ENCODE measurements at places on chromosomes 2 and 18. TPM values are rescaled to one million over a fixed set of nuclear protein-coding genes. Genes with fewer than 3 reads are reported as not detected.

GRCh38 chr2:236949089-236949905 lies 136.4 kb upstream of the COPS8 start:
- peak; percentile 42 for DNase-seq

GRCh38 chr2:105521176-105521575 lies 122.3 kb upstream of the FHL2 start:
- peak; percentile 49 for DNase-seq

DNA sequence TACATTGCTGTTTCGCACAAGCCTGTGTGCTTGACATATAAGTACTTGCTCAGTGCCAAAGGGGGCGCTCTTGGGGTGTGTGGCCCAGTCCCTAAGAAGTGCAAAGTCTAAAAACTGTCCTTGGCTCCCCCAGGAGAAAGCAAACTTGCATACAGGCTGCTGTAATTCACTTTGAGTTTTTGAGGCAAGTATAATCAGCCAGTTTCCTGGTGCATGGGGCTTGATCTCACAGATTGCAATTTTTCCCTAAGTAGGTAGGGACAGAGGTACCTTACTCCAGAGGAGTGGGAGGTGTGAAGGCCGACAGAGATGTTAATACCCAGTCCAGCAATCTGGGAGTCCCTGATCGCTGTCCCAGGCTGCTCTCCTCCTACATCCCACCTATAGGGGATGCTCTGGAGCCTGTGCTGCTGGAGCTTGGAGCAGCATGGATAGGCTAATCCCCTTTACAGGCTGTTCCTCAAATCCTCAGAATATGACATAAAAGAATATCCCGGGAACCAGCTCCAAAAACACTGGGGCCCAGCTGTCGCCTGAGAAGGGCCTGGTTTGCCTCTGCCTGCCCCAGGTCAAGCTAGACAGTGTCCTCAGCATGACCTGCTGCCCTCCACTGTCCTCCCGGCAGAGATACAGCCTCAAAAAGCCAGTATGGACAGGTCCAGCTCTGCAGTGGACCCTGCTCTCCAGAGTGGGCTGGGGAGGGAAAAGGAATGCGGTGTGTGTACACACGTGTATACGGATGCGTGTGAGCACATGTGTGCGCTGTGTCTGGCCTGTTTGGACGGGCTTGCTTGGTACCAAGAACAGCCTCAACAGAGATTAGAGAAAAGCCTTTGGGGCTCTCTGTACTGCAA lies 136.5 kb upstream of the HAAO start:
- DNase-seq, result peak; percentile 80

GRCh38 chr18:3269241-3269913 lies 7.4 kb downstream of the MYL12B start:
- no peak for DNase-seq

GRCh38 chr2:237276716-237277490 lies 137.1 kb downstream of the COL6A3 start:
- DNase-seq, result no peak

DNA sequence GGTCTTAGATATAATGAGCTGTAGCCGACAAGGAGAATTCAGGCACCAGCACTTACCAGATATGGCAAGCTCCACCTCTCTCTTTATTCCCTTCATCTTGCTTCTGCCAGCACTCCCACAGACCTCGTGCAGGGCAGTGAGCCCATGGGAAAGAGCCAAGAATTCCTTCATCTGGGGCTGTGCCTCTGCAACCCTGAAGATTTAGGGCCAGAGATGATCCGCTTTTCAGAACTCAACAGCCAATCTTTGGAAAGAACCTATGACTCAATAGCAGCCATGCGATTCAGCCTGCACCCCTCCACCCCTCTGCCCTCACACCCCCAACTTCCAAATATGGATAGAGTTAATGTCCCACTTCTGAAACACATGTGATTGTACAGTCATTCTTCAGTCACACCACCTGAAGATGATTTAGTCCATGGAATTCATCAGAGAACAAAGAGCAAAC lies 533.7 kb upstream of the TNP1 start:
- DNase-seq, result no peak

DNA sequence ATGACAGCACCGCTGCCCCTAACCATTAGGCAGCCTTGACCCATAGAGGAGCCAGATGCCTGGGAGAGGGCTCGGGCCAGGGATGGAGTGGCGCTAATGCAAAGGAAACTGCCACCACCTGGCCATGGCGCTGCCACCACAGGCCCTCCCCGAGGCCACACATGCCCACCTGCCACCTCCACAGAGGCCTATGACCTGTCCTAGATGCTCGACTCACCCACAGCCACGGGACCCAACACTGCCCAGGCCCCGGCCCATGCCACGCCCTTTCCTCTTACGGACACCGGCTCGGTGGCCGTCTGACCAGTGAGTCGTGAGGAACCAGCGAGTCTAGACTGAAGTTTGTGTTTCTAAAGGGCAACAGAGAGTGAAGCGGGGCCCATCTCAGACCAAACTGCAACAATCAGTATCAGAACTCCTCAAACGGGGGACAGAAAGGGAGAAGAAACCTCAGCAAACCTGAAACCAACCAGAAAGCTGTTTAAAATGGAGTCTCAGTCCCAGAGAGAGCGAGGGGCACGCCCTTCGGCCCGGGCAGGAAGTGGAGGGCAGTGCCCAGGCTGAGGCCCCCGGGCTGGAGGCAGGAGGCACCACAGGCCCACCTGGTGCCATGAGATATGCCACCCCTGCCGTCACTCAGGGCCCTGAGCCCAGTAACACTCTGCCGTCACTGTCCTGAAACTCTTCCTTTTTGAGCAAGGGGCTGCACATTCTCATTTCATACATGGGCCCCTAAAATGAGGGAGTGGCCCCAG lies 711 bp downstream of the GPR17 start:
- no peak for DNase-seq

DNA sequence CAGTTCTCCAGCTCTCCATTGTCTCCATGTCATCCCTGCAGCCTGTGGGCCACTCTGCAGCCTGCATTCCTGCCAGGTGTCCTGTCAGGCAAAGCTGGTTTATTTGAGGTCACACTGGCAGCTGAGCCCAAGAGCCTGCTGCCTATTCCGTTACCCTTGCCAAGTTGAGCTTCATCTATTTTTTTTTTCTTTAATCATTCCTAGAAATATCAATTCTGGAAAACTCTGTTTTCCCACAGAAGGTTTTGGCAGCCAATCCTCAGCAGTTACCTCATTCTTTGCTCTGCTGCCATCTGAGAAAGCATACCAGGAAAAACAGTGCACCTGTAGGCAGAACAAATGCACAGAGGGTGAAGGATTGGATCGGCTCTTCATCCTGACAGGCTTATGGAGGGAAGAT lies 411.0 kb upstream of the ACVR2A start:
- no peak for DNase-seq

The STK39 gene
- 20.8 TPM for total RNA-seq

The CCDC142 gene
- total RNA-seq, result 9.8 TPM

The ALPI gene
- not detected for total RNA-seq

Measured in H7 (cell line).